Activated CD4-positive, CD25-positive, alpha-beta regulatory T cell (primary cell): ENCODE measurements at places on chromosomes 11 and 22.

DNA sequence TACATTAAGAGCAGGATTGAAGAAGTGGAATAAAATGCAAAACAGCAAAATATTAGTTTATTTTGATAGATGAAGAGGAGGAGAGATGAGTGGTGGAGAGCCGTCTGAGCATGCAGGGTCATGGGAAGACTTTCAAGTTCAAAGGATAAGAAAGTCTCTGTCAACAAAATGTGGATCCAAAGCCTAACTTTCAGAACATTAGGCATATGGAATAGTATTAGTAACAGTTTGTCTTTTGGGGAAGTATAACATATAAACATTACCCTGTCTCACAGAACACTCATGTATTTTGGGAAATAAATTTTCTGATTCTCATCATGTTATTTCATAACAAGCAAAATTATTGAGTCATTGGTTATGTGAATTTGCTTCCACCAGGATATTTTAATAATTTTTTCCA, 104.3 kb upstream of the CEP126 start:
- no peak for DNase-seq

DNA sequence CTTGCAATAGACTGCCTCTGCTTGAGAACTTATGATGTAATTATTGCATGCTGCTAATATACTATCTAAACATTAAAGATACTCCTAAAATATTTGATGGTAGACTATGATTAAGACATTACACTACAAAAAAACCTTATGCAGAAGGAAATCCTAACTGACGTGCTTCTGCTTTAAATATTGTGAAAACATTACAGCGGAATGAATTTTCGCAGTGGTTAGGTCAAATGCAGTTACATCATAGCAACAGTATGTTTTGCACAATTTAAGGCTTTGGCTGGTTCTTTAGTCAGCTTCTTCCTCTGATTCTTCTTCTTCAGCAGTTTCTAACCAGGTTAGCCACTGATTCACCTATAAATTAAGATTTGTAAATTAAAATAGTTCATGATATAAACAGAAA, 11.2 kb downstream of the EIF4G2 start:
- no peak for DNase-seq

- no peak for DNase-seq
Measured at GRCh38 chr11:69339041-69339733, 45.2 kb downstream of the MYEOV start.

DNA sequence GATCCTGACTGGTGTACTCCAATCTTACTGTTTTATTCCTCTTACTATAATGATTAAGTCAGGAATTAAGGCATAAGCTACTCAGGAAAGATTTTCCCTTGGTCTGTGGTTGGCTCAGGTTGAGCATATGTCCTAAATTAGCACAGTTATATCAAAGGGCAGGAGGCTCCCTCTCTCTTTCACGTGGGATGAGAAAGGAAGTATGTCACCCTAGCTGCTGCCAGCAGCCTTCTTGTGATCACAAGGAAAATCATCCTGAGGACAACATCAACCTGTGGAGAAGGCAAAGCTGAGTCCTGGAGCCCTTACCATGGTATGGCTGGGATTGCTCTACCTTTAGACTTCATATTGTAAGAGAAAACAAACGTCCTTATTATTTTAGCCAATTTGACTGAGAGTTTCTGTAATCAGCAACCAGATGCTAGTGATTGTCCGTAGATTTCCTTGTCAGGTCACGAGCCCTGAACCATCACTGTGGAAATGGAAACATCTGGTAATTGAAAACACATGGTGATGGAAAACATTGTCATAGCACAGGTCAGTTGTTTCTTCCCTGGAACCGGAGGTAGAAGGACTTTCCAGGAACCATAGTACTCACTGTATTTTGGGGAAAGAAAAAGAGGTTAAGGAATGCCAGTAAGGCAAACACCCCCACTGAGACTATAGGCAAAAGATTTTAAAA, 40.6 kb upstream of the DEUP1 start:
- DNase-seq = no peak

GRCh38 chr11:57370941-57371340, 10.0 kb downstream of the PRG3 start:
- DNase-seq = no peak

DNA sequence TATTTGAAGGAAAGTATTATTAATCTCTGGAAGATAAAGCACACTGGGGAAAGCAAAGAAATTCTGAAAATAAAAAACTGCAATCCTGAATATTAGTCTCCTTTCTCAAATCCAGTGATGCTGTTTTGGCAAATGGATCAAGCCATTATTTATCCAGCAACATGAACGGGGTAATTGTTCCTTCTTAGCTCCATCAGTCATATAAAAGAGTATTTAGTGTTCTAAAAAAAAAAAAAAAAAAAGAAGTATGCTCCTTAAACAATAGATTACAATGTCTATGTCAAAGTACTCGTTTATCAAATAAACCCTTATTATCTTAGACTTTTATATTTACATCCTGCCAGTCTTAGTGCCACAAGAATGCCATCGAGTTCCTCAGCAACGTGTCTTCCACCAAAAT, 1.3 kb downstream of the RDX start:
- DNase-seq = no peak

DNA sequence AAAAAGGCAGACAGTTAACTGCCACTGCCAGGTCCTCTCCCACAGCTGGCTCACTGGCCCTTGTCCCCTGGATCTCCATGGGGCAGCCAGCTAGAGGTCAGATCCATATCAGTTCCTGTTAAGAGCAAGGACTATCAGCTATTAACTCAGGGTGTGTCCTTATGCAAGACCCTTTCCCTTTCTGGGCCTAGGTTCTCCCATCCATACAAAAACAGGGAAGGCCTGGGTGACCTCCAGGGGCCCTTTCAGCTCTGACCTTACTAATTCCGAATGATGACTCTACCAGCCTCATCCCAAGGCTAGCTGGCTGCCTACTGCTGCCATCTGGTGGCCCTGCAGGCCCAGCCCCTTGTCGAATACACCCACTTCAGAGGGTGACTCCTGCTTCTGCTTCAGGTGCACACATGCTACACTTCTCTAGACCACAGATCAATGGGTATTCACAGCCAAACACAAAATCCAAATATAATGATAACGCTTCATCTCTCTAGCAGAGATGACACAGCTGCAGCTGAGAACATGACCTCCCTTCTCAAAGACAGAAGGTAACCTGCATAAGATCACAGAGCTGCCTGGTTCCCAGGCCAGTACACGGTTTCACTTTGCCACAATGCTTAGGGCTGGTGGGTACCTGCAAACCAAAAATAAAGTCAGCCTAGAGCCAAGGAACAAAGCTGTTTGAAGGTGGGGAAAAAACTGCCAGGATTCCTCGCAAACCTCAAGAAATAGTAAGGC, 34.1 kb downstream of the SERGEF start:
- no peak for DNase-seq

- DNase-seq = no peak
Measured at GRCh38 chr22:49958366-49958921, 2.1 kb upstream of the PIM3 start.

DNA sequence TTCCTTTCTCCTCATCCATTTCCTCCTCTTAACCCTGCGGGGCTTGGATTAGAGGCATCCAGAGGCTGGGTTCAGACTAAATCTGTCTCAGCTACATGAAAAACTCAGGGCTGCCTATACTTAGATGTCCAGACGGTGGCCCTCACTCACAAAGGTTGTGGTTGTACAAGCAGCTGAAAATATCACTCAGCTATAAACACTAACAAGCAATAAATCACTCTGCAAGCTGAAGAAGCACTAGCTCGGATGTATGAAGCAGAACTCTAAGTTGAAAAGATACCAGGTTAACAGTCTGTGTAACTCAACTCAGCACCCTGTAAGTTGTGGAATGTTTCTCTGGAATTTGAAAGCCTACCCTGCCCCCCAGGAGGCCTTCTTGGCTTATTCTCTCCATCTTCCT, 82.9 kb downstream of the EXT2 start:
- DNase-seq = no peak

DNA sequence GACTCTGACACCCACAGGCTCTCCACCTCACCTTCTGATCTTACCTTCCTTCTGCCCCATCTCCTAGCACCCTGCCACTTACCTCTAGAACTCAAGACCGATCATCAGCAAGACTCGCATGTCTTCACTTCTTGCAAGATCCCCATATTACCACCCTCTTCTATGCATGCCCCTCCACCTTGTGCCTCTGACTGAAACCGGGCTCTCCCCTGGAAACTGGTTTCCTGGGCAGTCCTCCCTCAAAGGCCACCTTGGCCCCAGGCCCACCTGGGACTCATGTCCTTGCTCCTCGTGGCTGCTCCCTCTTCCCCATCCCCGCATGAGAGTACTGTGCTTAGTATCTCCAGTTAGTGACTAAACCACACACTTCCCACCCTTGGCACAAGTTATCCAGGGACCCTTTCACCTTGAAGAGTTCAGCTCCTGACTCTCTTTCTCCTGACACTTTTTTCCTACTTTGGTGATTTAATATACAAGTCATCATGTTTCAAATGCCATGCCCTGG, 136.7 kb downstream of the SPATA19 start:
- DNase-seq = no peak
